Renal cortical epithelial cell (primary cell): ENCODE measurements at places on chromosomes 3 and 15.

GRCh38 chr3:141796889-141797781, 33.9 kb downstream of the GRK7 start:
- peak; percentile 28 for DNase-seq

- DNase-seq: no peak
These were observed 13.4 kb downstream of the ASB7 start for GRCh38 chr15:100615801-100616200.

DNA sequence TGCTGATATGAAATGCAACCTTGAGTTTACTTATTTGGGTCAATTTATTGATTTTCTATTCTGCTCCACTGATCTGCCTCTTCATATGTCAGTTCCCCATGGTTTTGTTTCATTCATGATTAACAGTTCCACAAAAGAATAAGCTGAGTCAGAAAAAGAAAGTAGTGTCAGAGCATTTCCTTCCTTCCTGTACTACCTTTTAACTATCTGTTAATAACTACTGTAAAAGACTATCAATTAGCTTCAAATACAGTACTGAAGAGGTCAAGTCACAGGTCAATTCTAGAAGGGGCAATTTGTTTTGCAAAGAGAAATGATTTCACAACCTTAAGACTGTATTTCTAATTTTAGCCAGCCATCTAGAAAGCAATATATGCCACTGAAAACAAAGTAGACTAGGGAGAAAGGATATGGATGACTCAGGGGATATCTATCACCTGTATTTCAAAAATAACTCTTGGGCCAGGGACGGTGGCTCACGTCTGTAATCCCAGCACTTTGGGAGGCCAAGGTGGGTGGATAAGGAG, 129.5 kb downstream of the TFDP2 start:
- DNase-seq: peak; percentile 66

GRCh38 chr15:80174017-80174746, 21.4 kb downstream of the FAH start:
- DNase-seq: no peak

DNA sequence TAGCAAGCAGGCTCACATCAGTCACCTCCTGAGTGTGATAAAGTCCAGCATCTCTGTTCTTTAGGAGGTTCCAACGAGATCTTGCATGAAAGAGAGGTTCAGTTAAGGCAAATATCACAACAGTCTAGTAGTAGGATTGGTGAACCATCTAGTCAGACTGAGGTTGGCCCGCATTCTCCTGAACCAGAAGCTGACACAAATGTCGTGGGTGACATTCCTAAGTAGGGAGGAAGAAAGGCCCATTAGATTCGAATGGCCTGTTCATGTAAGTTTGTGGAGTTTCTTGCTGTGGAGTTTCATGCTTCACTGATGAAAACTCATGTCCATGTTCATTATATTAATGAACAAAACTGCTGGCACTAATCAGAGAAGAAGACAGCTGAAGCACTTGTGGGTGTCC, 66.7 kb upstream of the XCR1 start:
- DNase-seq: no peak

DNA sequence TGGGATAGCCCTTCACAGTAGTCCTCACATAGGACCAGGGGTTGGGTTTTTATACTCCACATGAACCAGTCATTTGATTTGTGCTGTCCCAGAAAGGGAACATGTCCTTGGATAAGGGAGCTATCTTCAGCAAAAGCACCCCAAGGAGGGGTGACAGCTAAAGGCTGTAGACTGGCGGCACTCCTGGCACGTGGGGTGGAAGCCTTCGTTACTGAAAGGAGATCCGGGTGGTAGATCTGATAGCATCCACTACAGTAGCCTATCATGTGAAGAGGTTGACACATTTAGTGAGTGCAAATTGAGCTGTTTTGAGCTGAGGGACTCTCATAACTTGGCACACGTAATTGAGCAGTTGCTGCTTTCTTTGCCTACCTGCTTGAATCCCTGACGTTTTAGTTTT, 588.8 kb upstream of the GOLIM4 start:
- DNase-seq: no peak

- no peak for DNase-seq
These were observed 35.1 kb downstream of the POC1A start for GRCh38 chr3:52119099-52119498.

DNA sequence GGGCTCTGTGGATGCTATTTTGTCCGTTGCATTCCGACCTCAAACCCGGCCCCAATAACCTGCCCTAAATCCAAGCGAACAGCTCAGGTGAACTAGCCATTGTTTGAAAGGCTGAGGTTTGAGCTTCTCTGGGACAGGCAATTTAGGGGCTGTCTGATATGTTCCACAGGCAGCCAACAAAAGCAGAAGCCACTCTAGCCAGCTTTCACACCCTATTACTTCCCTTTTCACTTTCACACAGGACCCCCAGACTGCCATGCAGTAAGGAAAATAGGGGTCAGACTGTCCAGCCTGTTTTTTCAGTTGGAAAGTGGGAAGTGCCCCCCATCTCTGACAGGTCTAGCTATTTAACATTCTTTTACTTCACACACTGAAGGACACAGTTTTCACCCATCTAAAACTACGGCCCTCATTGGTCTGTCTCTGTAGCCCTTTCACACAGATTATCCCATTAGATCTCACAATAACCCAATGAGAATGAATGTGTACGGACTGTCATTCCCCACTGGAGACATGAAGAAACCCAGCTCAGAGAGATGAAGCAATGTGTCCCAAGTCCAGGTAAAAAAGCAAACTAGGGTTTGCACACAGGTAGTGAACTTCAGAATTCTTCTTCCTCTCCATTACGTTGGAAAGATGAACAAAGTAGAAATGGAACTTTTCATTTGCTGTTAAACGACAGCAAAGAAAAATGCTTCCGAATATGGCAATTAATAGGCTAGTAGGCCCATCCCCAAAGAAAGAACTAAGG, 1.9 kb downstream of the CCDC12 start:
- DNase-seq: no peak

DNA sequence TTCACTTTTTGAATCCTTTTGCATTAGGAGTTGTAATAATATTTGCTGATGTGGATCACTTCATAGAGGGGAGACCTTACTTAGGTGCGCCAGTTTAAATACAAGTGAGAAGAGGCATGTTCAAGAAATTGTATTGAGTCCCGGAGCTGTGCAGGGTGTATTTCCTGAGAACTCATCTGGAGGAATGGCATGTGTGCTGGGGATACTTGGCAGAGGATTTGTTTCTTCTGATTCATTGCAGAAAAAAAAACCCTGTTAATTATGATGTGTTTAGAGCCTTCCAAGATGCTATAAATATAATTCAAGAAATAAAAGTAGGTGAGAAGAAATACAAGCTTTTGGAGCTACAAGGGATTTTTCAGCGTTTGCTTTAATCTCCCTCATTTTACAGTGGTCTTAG, 97.6 kb downstream of the TPRG1 start:
- no peak for DNase-seq

GRCh38 chr3:46080124-46080968, 53.1 kb upstream of the XCR1 start:
- DNase-seq: peak; percentile 88

DNA sequence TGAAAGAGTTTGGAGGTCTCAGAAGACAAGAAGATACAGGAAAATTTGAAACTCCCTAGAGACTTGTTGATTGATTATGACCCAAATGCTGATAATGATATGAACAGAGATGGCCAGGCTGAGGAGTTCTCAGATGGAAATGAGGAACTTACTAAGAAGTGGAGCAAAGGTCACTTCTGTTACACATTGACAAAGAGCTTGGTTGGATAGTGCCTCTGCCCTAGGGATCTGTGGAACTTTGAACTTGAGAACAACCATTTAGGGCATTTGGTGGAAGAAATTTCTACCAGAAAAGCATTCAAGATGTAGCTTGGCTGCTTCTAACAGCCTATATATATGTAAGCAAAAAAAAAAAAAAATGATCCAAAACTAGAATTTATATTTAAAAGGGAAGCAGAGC, 48.9 kb upstream of the NAALADL2 start:
- peak; percentile 40 for DNase-seq

GRCh38 chr15:50830477-50831354, 65.2 kb upstream of the SPPL2A start:
- DNase-seq: no peak

GRCh38 chr3:53161820-53162671, 1.0 kb downstream of the PRKCD start:
- DNase-seq: no peak
